ENCODE measurements at places on chromosomes 16 and 17. TPM values are rescaled to one million over a fixed set of nuclear protein-coding genes. Genes with fewer than 3 reads are reported as not detected.

FASN gene
- total RNA-seq, result 24.3 TPM

CCL5 gene
- 17.0 TPM for total RNA-seq

ZKSCAN2 gene
- total RNA-seq, result 5.2 TPM

ITGB4 gene
- total RNA-seq, result 0.77 TPM

GRCh38 chr17:76386966-76387765 is 2.8 kb downstream of the SPHK1 start:
- H3K4me3 ChIP-seq, result no peak overlapping the region
- no peak for DNase-seq
- no peaks in the 10 kb centered on the region for H3K27me3 ChIP-seq

GRCh38 chr16:8989099-8989878 is 25.6 kb upstream of the USP7 start:
- H3K36me3 ChIP-seq, result no peaks in the 10 kb centered on the region
- no peak for DNase-seq
- no peaks in the 10 kb centered on the region for H3K27me3 ChIP-seq
- no peaks in the 10 kb centered on the region for H3K4me1 ChIP-seq
- H3K4me3 ChIP-seq, result no peak overlapping the region

DNA sequence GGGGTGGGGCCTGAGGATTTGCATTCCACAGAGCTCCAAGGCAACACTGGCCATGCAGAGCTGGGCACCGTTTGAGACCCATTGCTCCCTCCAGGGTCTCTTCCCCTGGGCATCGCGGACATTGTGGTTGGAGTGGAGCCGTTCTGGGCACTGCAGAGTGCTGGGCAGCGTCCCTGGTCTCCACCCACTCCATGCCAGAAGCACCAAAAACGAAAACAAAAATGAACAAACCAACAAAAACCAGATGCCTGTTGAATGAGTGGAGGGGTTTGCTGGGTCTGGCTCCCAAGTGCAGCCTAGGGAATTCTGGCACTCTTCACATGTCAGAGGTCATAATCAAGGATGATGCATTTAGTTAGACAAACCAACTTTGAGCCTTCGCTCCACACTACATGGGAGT is 17.9 kb downstream of the WNT9B start:
- H3K36me3 ChIP-seq, result no peaks in the 10 kb centered on the region
- no peaks in the 10 kb centered on the region for H3K4me1 ChIP-seq
- H3K27ac ChIP-seq, result no peak overlapping the region
- H3K4me3 ChIP-seq, result no peak overlapping the region
- no peak for DNase-seq
- H3K27me3 ChIP-seq, result no peaks in the 10 kb centered on the region

DNA sequence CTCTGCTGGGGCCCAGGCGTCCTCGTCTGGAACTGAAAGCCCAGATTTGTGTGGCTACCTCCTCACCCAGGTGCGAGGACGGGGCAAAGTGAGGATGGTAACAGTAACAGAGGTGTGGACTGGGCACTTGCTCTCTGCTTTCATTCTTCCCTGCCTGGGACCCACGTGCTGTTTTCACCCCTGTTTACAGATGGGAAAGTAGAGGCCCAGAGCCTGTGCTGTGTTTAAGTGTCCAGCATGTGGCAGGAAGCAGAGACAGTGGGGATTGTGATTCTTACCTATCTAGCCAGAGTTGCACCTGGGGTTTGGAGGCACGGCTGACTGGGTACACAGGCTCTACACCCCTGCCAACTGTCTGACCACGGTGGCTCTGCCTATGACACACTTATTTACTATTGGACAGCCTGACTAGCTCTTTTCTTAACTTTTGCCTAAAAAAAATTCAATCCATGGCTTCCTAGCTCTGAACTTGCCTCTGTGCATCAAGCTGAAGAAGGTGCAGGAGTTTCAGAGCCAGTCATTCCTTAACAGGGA is 155.4 kb downstream of the CLEC16A start:
- no peaks in the 10 kb centered on the region for H3K27me3 ChIP-seq
- no peak for DNase-seq
- peaks cover 4% of the 10 kb centered on the region for H3K36me3 ChIP-seq
- H3K4me3 ChIP-seq, result no peak overlapping the region

DNA sequence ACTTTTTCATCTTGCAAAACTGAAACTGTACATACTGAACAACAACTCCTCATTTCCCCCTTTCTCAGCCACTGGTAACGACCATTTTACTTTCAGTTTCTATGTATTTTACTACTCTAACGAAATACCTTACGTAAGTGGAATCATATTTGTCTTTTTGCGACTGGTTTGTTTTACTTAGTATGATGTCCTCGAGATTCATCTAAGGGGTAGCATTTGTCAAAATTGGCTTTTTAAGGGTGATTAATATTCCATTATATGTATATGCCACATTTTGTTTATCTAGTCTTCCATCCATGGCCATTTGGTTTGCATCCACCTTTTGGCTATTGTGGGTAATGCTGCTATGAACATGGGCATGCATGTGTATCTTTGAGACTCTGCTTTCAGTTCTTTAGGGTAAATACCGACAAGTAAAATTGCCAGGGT is 10.4 kb downstream of the KPNB1 start:
- DNase-seq, result no peak
- no peaks in the 10 kb centered on the region for H3K27me3 ChIP-seq
- peaks cover 51% of the 10 kb centered on the region for H3K36me3 ChIP-seq
- H3K4me1 ChIP-seq, result peaks cover 19% of the 10 kb centered on the region
- H3K27ac ChIP-seq, result peak overlapping the region; percentile 70

- peaks cover 4% of the 10 kb centered on the region for H3K4me1 ChIP-seq
- no peak overlapping the region for H3K27ac ChIP-seq
- no peak overlapping the region for H3K4me3 ChIP-seq
- peak; percentile 49 for DNase-seq
Observed at GRCh38 chr17:42407289-42407836, 15.7 kb downstream of the CAVIN1 start.

DNA sequence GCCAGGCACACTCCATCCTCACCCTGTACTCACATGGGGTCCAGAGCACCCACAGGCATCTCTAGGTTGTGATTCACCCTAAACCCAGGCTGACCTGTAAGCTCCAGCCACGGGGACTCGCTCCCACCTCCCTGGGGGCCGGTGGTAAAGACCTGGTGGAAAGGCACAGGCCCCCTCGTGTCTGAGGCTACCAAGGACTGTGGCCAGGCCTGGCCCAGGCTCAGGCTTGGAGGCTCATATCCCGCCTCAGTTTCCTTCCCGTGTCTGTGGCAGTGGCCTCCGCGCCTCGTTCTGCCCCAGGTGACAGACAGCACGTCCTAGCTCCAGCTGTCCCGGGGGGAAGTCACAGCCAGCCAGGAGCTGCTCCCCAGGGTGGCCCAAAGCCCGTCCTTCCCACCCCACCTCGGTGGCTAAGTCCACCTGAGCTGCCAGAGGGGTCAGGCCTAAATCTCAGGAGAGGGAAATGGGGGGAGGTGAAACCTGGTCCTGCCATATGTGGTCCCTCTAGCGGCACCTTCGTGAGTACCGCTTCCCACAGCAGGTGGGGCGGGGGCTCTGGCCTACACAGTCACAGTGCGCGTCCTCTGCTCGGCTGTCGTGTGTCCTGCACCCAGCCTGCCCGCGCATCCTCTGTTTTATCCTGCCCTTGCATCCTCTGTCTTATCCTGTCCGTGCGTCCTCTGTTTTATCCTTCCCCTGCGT is 12.6 kb downstream of the CDH15 start:
- H3K27me3 ChIP-seq, result no peaks in the 10 kb centered on the region
- no peak overlapping the region for H3K4me3 ChIP-seq
- no peak for DNase-seq
- H3K27ac ChIP-seq, result no peak overlapping the region
- H3K4me1 ChIP-seq, result no peaks in the 10 kb centered on the region
- H3K36me3 ChIP-seq, result no peaks in the 10 kb centered on the region

DNA sequence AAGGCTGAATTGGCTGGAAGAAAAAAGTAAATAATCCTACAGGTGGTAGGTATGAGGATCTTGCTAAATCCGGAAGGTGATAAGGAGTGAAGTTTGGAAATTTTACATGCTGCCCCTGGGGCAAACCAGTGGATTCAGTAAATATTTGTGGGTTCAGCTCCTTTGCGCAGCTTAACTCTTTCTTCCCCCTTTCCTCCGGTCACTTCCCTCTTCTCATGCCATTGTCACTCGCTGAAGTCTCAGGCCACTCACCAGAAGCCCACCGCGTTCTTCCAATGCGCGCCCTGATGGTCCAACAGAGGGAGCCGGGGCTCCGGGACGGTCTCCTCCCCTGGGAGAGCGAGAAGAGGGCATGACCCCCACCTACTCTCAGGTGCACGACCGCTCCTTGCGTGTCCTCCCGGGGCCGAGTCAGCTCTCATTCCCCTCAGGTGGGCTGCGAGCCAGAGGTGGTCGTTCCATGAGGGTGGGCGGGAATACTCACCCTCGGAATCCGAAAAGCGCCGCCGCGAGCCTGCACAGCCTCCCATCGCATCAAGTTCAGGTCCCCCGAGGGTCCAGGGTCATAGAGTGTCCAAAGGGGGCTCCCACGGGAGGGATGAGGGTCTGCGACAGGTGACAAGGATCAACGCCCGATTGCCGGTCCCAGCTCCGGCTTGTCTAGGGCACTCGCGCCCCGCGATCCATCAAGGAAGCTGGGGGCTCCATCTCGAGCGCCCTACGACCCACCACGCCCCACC is 474 bp downstream of the CLN3 start:
- H3K27me3 ChIP-seq, result no peaks in the 10 kb centered on the region
- no peak for DNase-seq

DNA sequence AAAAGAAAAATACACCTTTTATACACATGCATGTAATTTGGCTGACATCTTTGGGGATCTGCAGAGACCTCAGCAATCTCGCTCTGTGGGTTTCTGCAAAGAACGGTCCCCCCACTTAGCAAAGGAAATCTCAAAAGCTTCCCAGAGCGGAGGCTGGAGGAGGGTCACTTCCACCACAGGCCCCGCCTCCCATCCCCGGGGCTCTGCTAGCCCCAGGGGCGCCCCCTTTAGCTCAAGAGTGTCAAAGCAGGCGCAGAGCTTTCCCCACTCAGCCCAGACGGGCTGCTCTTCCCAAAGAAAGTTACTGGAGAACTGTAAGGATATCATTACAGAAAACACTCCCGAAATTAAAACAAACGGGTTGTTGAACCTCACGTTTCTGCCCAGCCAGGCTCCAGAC is 11.4 kb downstream of the SLC13A5 start:
- no peak overlapping the region for H3K27ac ChIP-seq
- no peaks in the 10 kb centered on the region for H3K36me3 ChIP-seq
- no peaks in the 10 kb centered on the region for H3K4me1 ChIP-seq
- no peaks in the 10 kb centered on the region for H3K27me3 ChIP-seq
- DNase-seq, result peak; percentile 13
- H3K4me3 ChIP-seq, result no peak overlapping the region

DNA sequence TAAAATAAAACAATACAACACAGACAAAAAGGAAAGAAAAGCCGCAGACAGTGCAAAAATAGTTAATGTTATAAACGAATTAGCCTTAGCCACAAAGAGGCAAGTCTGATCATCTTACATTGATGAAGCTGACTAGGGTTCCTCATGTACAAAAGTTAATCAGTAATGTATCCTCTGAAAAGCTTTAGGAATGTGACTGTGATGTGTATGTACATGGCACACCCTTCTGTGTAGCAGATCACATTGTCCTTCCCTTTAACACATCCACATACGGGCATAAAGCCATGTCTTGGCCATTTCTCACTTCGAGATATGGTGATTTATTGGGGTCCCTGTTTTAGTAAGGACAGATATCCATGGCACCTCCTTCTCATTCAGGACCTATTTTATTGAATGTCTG is 1327.5 kb upstream of the CDH8 start:
- no peaks in the 10 kb centered on the region for H3K4me1 ChIP-seq
- no peak overlapping the region for H3K4me3 ChIP-seq
- H3K27ac ChIP-seq, result no peak overlapping the region
- H3K36me3 ChIP-seq, result no peaks in the 10 kb centered on the region
- DNase-seq, result no peak
